ENCODE measurements at places on chromosomes 2 and 18.

- no peak for DNase-seq
These were observed 753.8 kb downstream of the PLCL1 start for GRCh38 chr2:198558176-198558575.

GRCh38 chr2:46929612-46930011 lies 14.0 kb upstream of the MCFD2 start:
- no peak for DNase-seq

GRCh38 chr2:126370201-126370600 lies 285.8 kb upstream of the GYPC start:
- no peak for DNase-seq

DNA sequence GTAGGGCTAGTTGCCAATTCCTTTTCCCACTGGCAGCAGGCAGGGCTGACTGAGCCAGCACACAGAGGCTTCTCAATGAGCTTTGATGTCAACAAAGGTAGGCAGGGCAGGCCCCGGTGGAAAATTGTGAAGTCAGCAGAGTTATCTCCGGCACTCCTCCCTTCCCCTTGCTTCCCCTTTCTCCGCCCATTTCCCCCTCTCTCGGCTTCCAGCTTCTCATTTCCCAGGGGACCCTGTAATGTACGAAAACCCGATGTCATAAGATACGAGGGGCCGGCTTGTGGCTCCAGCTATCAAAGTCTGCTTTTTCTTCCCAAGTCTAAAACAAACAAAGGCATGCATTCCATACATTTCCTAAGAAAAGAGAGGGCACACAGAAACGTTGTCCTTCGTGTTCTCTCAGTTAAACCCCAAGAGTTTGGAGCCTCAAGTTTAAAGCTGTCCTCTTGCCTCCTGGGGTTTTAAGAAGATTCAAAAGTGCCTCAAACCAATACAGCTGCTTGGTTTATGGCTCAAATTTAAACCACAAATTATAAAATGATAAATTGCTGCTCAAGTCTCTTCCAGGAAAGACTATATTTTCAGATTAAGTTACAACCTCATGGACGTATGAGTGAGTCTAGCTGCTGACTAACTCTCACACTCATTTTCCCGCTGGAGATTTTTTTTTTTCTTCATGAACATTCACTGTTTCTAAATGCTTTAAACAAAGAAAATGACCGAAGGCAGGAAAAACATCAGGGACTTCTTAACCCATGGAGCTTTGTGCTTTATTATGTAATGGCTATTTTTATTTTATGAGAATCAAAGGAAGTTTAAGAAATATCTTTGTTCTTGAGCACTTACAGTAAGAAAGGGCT lies 27.2 kb upstream of the EML4 start:
- DNase-seq, result no peak

Measured in activated CD4-positive, alpha-beta memory T cell treated with anti-CD3 and anti-CD28 coated beads, Interleukin-2, amount 10 ng/mL, durations not matched to agents 7 days and 5 days (primary cell).